Stimulated activated CD4-positive, alpha-beta T cell treated with anti-CD3 and anti-CD28 coated beads, Interleukin-4, amount 100 ng/mL, for 48 hours (primary cell): ENCODE measurements at places on chromosomes 3 and 15.

- DNase-seq, result no peak
Measured at GRCh38 chr15:74449643-74450205, 11.2 kb downstream of the UBL7 start.

DNA sequence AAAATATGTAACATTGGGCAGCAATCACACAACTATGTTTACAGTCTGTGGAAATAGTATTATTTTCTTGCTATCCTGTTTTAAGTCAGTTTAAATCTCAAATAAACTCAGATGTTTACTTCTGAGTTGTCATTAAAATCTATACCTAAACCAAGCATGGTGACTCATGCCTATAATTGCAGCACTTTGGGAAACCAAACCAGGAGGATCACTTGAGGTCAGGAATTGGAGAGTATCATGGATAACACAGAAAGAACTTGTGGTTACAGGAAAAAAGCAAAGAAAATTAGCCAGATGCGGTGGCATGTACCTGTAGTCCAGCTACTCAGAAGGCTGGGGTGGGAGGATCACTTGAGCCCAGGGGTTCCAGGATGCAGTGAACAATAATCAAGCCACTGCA lies 631.6 kb upstream of the EPHA6 start:
- DNase-seq, result no peak

DNA sequence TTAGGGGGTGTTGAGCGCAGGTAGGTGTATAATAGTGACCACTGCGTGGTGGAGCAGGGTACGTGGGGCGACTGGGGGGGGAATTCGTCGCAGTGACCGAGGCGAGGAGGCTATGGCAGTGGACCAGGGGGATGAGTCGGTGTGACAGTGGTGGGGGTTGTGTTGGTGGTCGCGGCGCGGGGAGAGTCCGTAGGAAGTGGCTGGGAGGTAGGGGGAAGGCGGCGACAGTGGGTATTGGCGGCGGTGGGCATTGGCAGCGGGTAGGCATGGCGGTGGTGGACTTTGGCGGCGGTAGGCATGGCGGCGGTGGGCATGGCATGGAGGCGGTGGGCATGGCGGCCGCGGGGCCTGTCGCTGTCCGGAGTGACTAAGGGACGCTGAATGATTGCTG lies 739 bp downstream of the SNRPN start:
- DNase-seq, result no peak

GRCh38 chr3:157857440-157857839 lies 248.8 kb downstream of the SHOX2 start:
- DNase-seq, result no peak

- DNase-seq, result no peak
Measured at GRCh38 chr15:88623061-88623460, 1.9 kb downstream of the AEN start.

GRCh38 chr3:39755100-39755499 lies 54.3 kb upstream of the MYRIP start:
- DNase-seq, result no peak

DNA sequence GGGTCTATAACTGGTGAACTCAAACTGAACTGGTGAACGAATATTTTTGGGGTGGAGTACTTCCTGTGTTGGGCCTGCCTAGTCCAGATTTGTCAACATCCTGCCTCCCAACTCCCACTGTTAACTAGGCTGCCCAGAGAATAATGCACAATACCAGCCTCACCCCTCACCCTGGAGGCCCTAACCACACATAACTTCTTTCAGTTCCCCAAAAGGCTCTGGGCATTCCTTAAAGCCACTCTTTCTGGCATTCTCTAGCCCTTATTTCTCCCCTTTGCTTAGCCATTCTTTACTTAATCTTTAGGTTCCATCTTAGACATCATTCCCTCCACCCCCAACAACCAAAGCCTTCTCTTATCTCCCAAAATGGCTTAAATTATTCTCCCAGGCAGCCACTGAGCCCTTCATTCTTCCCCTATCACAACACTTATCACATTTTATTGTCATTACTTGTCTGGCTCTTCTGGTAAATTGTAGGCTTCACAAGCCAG lies 9.1 kb upstream of the SEC11A start:
- no peak for DNase-seq

GRCh38 chr3:71989165-71989564 lies 204.2 kb upstream of the PROK2 start:
- no peak for DNase-seq

DNA sequence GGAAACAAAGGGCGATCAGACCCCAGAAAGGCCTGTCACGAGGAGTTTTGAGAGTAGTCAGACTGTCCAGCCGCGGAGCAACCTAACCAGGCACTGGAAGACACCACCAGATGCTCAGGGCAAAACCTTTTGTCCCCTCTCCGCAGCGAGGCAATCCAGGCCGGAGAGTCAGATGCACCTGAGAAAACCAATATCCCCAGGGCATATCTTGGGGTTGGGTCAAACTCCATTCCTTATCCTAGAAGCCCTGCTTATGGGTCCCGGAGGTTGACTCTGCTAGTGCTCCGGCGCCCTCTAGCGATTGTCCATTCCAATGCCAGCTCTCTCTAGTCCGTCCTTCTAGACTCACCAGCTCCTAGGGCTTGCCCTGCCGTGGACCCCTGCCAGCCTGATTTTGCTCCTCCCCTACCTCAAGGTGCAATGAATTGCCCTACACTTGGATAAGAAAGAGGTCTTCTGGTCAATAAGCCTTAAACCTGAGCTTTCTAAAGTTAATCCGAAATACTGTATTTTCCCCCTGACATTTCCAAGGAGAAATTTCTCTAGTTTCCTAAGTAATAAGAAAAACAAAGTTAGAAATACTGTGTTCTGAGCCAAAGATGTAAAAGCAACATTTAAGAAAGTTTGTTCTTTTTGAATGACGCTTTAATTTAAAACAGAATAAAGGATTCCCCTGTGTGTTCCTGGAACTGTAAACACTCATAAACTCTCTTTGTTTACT lies 5.5 kb downstream of the CPNE4 start:
- peak; percentile 66 for DNase-seq

DNA sequence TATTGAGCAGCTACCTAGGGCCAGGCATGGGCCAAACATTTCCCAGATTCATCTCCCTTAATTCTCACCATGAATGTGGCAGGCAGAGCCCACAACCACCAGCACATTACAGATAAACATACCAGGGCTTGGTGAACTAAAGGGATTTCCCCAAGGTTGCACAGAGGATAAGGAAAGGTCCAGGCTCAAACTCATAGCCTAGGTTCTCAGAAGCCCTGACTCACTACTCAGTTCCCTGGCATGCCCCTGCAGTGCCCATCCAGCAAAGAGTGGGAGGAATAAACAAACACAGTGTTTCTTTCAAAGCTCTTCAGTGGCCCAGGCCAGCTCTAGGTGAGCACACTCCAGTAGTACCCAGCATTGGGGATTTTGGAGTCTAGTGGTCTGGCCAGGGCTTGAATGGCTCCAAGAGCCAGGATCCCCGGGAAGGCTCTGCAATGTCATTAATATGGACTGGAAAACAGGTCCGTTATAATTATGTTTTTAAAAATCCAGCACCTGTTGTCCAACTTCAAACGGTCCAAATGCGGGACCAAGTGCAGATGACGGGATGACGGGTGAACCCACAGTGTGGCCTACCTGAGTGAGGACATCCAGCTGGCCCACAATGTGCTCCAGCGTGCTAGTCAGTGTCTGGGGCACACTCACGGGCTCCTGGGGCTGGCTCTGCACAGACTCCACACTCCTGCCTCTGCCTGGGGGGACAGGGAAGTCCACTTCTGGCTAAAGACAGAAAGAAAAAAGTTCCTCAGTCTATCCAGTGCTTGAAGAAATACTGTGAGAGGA lies 39.8 kb upstream of the DUSP7 start:
- no peak for DNase-seq

DNA sequence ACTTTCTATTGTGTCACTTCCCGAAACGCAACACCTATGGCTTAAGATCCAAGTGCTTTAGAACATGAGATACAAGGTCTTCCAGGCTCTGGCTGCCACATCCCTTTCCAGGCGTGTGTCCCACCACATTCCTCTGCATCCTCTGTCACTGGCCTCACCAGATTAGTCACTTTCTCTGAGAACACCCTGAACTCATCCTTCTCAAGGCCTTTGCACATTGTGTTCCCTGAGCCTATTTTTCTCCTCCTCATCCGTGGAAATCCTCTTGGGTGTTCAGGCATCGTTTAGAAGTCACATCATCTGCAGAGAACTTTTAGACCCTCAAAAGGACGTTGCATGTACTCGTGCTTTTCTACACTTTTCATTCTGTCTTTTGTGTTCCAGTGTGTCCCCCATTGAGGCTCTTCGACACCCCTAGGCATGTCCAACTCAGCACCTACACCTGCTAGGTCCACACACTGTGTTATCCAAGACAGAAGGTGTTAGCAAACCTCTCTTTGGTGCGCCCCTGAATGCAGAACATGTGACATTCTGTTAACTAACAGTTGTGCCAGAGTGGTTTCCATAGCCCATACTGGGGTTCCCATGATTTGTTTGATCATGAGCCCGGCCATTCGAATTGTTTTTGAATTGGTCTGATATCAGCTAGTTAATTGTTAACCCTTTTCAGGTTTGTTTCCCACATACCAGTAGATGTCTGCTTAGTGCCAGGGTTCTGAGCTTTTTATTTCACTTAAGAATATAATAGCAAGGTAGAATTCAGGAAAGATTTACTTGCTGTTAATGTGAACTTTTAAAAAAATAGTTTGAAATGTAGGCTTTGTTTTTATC lies 67.2 kb downstream of the LPP start:
- DNase-seq, result no peak

- DNase-seq, result no peak
Measured at GRCh38 chr3:186985661-186986364, 55.5 kb downstream of the ST6GAL1 start.

GRCh38 chr3:155282385-155283091 lies 10.9 kb downstream of the STRIT1 start:
- no peak for DNase-seq

GRCh38 chr3:8303466-8303865 lies 198.2 kb upstream of the LMCD1 start:
- no peak for DNase-seq

DNA sequence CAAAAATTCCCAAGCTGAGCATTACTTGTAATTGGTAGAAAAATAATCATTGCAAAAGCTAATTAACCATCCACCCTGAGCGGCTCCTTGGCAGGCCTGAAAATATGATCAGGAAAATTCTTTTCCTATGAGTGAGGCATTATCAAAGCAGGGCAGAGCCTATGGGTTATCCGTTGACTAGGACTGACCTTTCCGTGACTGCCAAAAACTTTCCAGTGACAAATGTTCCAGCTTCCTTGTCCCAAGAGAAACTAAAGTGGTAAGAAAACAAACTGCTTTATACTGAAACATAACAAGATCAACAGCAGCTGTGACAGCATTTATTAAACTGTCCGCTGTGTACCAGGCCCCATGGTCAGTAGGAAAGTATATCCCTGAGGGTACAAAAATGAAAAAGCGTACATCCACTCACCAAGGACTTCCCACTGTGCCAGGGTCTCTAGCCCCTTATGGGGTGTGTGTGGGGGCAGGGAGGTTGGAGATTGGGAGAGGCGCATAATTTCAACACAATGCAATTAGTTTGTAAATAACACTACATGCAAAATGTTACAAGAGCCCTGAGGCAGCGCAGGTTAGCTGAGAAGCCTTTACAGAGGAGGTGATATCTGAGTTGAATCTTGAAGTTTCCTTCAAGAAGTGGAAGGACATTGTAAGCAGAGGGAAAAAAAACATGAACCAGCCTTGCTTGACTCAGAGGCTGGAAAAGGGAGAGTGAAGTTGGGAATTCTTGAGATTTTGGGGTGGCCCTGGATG lies 8.5 kb downstream of the LIPC start:
- DNase-seq, result no peak

DNA sequence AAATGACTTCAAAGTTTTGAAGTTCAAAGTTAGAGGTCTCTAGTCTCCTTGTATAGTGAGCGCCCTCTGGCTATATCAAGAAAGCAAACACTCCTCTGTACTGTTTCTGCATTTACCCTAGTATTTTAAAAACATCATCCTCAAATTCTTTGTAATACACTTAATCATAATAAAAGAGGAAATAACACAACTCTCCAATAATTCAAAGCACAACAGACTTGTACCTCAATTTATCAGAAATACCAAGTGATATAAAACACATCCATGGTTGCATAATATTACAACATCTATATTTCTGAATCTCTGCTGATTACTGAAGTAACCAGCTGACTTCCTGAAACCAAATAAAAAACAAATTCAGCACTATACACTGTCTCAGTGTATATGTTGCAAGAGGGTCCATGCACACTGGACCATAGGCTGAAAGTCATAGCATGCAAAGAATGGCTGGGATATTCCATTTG lies 12.5 kb downstream of the PLOD2 start:
- no peak for DNase-seq

GRCh38 chr15:29034593-29035335 lies 149.0 kb downstream of the APBA2 start:
- no peak for DNase-seq

DNA sequence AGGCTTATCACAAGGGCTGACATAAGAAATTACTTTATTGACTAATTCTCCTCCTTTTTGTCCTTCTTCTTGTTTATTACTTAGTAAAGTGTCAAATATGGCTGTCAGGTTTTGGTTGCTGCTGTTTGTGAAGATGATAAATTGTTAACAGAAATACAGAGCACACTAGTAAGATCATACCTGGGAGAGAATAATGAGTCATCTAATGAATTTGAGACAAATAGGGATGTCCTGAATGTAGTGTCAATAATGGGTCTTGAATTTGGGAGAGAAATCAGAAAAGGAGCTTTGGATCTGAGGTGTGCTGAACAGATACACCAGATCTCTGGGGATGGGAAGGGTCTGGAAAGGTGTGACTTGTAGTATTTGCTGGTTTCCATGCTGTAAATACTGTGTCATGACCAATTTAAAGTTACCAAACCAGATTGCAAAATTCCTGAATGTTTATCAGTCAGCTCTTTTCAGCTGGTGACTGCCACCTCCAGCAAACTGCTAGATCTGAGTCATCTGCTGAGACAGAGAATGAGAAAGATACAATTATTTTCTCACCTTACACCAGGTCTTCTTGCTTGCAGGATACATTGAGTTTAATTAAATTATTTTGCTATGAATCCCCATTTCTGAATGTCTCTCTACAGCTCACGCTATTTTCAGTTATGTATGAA lies 76.7 kb upstream of the SATB1 start:
- no peak for DNase-seq

- DNase-seq, result no peak
Measured at GRCh38 chr3:179744667-179745066, 91.8 kb downstream of the USP13 start.

GRCh38 chr3:50419595-50420370 lies 60.5 kb upstream of the TMEM115 start:
- DNase-seq, result no peak

- DNase-seq, result no peak
Measured at GRCh38 chr15:78762985-78763795, 48.1 kb downstream of the ADAMTS7 start.

GRCh38 chr15:65908876-65909275 lies 39.6 kb downstream of the RAB11A start:
- no peak for DNase-seq

- no peak for DNase-seq
Measured at GRCh38 chr3:82423268-82424030, 662.0 kb upstream of the GBE1 start.
